ENCODE measurements at places on chromosomes 5 and 9.

DNA sequence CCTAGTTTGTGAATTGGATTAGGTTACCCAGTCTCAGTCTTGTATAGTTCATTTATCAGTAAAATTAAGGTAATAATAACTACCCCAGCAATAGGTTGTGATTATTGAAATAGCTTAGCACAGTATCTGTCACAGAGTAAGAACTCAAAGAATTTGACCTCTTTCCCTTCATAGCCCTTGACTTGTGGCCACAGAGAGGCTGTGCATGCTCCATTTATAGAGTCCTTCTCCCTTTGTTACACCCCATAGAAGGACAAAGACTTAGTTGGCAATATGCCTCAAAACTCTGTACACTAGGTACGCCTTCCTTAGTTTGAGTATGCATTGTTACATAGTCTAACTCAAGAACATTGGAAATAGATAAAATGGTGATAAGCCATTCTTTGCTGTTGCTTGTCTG lies 257.2 kb downstream of the KCTD16 start:
- no peak for ATAC-seq

DNA sequence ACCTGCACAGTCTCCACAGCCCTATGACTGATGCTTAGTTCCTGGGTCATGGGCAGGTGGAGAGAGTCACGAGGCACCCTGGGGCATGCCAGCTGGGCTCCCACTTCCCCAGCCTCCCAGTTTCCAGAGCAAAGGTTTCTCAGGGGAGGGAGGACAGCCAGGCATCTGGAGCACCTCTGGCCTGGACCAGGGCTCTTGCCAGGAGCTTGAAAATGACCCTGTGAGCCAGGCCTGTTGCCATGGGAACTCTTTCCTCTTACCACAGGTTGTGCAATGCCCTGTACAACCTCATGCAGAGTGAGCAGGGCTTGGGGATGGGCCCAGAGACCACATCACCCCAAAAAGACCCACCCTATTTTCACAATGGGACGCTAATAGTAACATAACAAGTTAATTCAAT lies 113.1 kb downstream of the PSD2 start:
- ATAC-seq, result peak; percentile 34

DNA sequence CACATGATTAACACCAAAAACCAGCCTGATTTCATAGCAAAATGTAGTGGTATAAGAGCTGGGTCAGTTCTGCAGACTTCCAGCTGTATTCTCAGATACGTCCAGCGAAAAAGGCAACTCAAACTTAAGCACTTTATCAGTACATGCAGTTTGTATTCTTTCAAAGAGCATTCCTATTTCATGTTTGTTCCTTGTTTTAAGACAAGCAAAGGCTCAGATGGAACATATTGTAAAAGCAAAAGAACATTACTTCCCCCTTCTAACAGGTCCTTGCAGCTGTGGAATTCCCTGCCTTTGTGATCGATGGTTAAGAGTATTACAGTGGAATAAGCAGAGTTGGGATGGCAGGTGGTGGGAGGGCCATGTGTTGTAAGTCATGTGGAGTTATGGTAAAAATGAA lies 86.3 kb upstream of the GRHPR start:
- no peak for ATAC-seq

- ATAC-seq, result no peak
Measured at GRCh38 chr9:32618261-32618660, 17.2 kb downstream of the TAF1L start.

All from esophagus mucosa (tissue), 1 donor.